ENCODE measurements at places on chromosomes 1 and 21. TPM values are rescaled to one million over a fixed set of nuclear protein-coding genes. Genes with fewer than 3 reads are reported as not detected.

DNA sequence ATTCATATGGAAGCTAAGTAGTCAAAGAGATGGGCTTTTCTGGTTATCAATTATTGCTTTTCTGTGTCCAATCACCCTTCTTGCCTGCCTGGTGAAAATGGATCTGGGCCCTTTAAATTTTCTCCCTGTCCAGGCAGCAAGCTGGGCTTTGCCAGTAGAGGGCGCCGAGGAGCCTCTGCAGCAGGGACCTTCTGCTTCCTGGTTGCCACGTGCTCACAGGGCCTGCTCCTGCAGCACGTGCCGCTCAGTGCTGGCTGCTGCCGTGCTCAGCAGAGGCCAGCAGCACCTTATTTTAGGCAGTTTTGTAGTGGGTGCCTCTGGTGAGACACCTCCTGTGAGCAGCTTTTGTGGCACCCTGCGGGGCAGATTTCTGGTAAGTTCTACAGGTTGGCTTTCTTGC lies 4.0 kb downstream of the ACTL8 start:
- no peak for DNase-seq

DNA sequence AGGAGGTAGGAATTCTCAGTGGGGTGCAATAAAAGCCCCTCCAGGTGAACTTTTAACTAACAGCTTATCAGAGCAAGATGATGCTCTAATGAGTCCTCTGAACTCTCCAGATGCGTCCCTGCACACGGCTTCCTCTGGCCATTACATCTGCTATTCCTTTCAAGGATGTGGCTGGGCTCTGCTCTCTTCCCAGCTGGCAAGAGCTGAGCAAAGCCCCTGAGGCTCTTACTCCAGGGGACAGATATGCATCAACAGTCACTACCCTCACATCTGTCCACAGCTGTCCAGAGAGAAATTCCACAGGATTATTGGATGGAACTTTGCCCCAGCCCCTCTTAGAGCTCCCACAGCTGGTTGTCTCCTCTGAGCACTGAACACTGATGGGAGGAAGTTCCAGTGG lies 267.8 kb downstream of the C1orf94 start:
- DNase-seq, result no peak

ZFP69B gene
- total RNA-seq, result 1.2 TPM

GRCh38 chr1:203713125-203713524 lies 51.9 kb upstream of the LAX1 start:
- no peak for DNase-seq

RPTN gene
- total RNA-seq, result not detected

RCC2 gene
- 122 TPM for total RNA-seq

DTL gene
- 12.6 TPM for total RNA-seq

SPRR2E gene
- total RNA-seq, result not detected

B3GALT2 gene
- 2.9 TPM for total RNA-seq

GRCh38 chr1:5955479-5955977 lies 36.7 kb downstream of the NPHP4 start:
- no peak for DNase-seq

DNA sequence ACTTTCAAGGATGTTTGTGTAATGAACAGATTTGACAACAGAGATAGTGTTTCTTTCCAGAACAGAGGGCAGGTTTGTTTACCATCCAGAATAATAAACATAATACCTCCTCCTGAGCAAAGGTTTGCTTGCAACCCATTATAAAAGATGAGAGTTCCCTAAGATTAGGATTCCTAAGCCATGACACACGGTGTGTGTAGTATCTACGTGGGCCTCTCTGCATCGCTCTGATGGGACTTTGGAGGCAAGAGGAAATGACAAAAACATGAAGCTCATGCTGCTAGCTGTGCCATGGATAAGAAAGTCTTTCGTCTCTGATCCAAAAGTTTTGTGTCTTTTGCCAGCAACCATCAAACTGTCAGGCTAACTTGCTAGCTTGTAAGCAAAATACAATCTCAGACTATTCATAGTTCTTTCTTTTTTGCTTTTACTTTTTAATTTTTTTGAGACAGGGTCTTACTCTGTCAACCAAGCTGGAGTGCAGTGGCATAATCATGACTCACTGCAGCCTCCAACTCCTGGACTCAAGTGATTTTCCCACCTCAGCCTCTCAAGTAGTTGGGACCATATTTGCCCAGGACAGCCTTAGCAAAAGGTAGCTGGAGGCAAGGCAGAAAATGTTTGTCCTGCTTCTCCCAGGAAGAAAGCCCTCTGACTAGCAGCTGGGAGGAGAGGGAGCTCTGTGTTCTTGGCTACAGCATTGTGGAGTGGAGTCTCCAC lies 81.1 kb downstream of the LHX4 start:
- no peak for DNase-seq

DNA sequence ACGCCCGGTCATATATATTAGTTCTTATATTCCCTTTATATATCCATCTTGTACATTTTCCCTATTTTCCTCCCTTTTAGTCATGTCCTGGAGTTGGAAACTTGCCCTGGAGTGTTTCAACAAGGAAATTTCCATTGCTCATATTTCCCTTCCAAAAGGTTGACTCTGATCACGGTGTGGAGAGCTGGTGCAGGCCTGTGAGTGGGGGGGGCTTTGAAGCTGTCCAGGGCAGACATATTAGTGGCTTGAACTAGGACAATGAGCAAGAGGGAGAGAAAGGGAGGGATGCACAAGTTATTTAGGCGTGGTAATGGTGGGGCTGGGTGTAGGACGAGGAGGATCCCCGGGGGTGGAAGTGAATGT lies 30.4 kb upstream of the TMEM61 start:
- DNase-seq, result peak; percentile 77

- no peak for DNase-seq
These were observed 207.2 kb downstream of the PTGER3 start for GRCh38 chr1:70840260-70840953.

DNA sequence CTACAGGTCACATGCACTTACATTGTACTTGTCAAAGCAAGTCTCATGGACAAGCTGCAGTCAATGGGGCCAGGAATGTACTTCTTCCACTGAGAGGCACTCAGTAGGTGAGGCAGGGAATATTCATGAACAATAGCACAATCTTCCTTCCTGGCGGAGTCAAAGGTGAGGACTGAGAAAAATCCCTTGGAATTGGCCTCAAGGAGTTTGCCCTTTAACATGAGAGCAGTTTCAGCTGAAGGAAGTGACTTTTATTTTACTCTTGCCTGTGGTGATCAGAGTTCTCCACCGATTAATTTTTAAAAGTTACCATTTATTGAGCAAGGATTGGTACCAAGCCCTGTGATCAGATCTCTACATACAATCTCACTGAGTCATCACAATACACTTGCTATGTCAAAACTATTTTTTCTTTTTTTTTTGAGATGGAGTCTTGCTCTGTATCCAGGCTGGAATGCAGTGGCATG lies 11.2 kb upstream of the AK2 start:
- DNase-seq, result no peak
